Suppressor macrophage (primary cell): ENCODE measurements at places on chromosomes 13 and 19.

DNA sequence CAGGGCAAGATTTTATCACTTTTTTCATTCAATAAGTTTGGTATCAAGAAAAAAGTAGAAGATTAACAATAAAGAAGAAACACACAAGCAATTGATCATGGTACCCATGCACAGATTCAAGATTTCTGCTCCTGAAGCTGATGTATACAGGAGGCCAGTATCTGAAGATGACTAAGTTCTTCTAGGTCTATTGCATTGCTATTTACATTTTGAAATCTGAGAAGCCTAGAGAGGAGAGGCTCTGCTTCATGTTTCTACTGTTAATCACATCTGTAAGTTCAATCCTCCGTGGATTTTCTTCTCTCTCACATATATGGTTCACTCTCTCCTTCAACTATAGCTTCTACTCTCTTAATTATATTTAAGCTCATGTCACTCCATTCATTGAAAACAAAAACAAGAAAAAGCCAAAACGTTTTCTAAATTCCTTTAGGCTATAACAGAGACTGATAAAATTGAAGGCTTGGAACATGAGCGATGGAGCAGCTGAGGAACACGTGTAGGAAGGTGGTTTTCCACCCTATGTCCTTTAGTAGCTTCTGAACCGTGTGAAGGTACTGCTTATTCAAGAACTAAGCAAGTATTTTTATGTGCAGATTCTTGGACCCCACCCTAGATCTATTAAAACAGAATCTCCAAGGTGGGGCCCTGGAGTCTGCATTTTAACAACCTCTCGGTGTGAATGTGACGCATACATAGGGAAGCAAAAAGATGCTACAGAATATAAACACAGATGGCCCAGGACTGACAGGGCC lies 198.2 kb downstream of the EFNB2 start:
- DNase-seq = no peak

GRCh38 chr19:40416918-40417642 lies 3.9 kb upstream of the PRX start:
- DNase-seq = peak; percentile 40

- peak; percentile 96 for DNase-seq
These were observed 4.1 kb upstream of the KCNC3 start for GRCh38 chr19:50333235-50333736.

GRCh38 chr13:32587811-32588170 lies 1.5 kb downstream of the PDS5B start:
- peak; percentile 16 for DNase-seq

DNA sequence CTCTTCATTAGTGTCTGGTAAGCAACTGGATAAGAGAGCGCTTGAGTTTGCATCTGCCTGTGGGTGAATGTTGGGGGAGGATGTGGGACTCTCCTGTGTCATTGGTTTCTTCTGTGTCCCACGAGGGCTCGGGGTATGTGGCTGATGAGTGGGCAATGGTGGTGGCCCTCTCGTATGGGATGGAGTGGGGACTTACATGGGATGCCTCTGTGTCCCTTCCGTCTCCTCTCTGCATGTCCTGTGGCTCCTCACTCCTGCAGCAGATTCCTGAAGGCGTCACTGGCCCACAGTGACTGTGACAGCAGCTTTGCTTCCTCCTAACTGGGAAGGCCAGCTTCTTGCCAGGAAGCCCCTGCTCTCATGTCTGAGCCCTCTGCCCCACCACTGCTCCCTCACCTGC lies 2.6 kb upstream of the LRP3 start:
- no peak for DNase-seq

- DNase-seq = no peak
These were observed 70.7 kb downstream of the FOXO1 start for GRCh38 chr13:40595693-40596092.

GRCh38 chr13:41554626-41555386 lies 97.5 kb downstream of the RGCC start:
- no peak for DNase-seq

DNA sequence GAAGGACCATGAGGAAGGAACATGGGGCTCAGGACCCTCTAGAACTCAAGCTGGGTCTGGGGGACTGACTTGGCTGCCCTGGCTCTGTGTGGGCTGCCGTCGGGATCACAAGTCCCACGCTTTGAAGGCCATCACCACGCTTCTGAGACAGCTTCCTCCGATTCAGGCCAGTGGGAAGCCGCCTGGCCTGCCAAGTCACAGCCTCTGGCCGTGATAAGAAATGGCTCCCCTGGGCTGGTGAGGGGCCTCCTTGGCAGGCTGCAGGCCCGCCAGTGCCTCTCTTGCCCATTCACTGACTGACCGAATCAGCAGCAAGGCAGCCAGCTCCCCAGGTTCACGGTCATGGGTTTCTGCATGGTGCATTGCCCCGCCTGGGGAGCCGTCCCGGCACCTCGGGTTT lies 48.8 kb downstream of the COMP start:
- DNase-seq = no peak

DNA sequence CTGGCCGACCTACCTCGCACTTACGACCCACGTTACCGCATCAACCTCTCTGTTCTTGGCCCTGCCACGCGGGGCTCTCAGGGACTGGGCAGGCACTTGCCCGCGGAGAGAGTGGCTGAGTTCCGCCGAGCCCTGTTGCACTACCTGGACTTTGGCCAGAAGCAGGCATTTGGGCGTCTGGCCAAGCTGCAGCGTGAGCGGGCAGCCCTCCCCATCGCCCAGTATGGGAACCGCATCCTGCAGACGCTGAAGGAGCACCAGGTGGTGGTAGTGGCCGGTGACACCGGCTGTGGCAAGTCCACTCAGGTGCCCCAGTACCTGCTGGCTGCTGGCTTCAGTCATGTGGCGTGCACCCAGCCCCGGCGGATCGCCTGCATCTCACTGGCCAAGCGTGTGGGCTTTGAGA lies 4.2 kb downstream of the DHX34 start:
- no peak for DNase-seq

GRCh38 chr13:99908140-99908803 lies 63.3 kb downstream of the ZIC5 start:
- no peak for DNase-seq

- DNase-seq = no peak
These were observed 465.3 kb downstream of the COG6 start for GRCh38 chr13:40120781-40121180.

GRCh38 chr19:29528350-29528945 lies 2.7 kb downstream of the VSTM2B start:
- peak; percentile 63 for DNase-seq

GRCh38 chr19:391726-392374 lies 17.1 kb downstream of the C2CD4C start:
- DNase-seq = no peak

DNA sequence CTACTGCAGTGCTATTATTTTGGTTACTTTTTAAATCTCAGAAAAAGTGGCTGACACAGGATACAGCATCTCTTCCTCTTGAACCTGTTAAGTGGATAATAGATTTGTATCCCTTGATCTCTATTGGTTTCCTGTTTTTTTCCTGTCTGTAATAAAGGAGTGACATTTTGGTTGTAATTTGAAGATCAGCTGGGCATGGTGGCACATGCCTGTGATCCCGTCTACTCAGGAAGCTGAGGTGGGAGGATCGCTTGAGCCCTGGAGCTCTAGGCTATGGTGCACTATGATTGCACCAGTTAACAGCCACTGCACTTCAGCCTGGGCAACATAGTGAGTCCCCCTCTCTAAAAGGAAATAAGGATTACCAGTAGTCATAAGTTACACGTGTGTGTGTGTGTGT lies 46.8 kb downstream of the METTL21C start:
- DNase-seq = no peak

DNA sequence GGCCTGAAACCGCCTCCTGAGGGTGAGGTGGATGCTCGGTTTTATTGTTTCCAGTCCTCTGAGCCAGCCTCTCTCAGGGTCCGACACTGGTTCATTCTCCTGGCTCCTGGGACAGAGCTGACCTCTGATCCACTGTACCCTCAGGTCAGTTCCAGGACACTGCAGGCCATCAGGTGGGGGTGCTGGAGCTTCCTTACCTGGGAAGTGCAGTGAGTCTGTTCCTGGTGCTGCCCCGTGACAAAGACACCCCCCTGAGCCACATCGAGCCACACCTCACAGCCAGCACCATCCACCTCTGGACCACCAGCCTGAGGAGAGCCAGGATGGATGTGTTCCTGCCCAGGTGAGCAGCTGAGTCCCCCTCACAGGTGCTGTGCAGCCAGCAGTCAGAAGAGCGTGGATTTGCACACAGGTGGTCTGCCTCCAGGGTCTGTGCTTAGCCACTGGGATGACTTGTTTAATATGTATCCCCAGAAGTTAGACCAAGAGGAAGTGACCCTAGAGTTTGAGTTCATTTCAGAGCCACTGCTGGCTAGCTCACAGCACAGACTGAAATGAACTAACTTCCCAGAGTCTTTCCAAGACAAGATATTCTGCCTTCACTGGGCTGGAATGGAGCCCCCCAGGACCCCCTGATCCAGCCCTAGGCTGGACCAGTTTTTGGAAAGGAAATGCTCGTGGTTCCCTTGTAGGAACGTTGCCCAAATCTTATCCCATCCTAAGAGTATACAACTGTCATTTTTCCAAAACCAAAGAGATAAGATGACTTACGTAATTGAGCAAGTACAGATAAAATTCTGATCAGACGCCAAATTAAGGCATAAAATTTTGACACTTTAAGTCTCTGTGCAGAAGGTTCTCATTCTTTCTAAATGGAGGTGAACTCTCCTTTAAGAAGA lies 8.8 kb downstream of the SERPINE3 start:
- no peak for DNase-seq

- DNase-seq = peak; percentile 80
These were observed 7.0 kb upstream of the MAMSTR start for GRCh38 chr19:48726556-48726955.

DNA sequence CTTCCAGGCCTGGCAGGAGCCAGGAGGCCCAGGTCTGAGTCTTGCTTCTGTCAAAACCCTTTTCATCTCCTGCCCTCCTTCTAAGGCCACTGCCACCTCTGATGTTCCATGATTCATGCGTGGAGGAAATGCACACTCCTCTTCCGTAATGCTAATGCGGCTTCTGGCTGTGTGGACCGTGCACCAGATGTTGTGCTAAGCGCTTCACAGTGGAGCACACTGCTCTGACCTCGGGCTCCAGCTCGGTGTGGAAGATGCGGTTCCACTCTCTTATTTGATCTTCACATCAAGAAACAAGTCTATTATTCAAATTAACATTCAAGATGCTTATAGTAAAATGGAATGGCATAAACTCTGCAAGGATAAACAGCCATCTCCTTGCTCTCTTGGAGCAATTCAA lies 629.2 kb downstream of the UQCRFS1 start:
- no peak for DNase-seq

GRCh38 chr13:41361491-41361890 lies 50.4 kb downstream of the NAA16 start:
- DNase-seq = no peak

GRCh38 chr19:19064098-19064722 lies 416 bp downstream of the SLC25A42 start:
- DNase-seq = no peak

- no peak for DNase-seq
These were observed 530.6 kb downstream of the KLF12 start for GRCh38 chr13:73603646-73604045.

- DNase-seq = no peak
These were observed 9.7 kb downstream of the FBXL12 start for GRCh38 chr19:9808855-9809824.

DNA sequence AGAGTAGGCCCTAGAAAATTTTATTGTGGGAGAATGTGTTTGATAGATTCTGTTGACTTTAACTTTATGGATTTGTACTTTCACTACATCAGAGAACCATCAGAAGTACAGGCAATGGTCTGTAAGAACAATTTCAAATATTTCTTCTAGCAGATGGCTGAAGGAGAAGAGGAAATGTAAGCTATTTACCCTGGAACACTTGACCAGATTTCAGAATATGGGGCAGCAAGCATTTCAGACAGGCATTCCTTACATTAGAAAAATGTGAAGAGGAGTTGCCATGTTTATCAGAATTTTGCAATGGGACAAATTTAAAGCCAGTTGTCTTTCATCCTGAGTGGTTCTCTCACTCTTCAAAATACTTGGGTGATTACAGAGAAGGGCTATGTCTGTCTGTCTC lies 7.5 kb downstream of the FRY start:
- DNase-seq = no peak
